ENCODE measurements at places on chromosomes 4 and X. TPM values are rescaled to one million over a fixed set of nuclear protein-coding genes. Genes with fewer than 3 reads are reported as not detected.

DNA sequence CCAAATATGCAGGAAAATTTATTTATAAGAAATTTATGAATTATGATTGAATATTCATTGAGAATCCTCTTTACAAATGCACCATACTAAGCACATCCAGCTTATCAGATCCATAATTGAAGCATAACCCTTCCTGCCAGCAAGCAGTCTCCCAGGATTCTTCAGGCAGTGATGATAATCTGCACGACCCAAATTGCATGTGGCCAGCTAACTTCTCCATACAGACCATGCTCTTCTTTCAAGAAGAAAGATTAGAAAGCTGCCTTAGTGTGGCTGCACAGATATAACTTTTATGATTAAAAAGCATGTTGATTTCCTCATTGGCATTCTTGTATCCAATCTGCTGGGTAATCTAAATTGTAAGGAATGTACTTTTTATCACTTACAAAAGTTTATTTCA, 3.3 kb upstream of the CBR4 start:
- no peak overlapping the region for H3K27ac ChIP-seq
- no peaks in the 10 kb centered on the region for H3K36me3 ChIP-seq
- H3K27me3 ChIP-seq: no peaks in the 10 kb centered on the region
- no peak overlapping the region for H3K4me3 ChIP-seq

DNA sequence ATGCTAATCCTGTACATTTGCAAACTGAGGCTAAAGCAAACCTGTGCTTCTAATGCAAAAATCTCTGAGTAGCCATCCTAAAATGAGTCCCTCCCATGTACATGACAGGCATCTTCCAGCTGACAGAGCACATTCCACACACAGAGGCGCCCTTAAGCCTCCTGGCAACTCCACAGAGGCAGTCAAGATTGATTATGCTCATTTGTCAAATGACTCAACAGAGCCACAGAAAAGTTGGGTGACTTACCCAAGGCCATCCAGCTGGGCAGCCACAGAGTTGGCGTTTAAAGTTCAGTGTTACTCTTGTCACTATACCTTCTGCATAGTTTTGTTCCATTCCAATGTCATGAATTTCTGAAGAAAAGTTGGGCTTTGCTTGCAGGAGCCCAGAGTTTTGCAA, 394.6 kb upstream of the FGF13 start:
- no peaks in the 10 kb centered on the region for H3K27me3 ChIP-seq
- no peak overlapping the region for H3K4me3 ChIP-seq
- H3K27ac ChIP-seq: no peak overlapping the region
- no peak for DNase-seq

DNA sequence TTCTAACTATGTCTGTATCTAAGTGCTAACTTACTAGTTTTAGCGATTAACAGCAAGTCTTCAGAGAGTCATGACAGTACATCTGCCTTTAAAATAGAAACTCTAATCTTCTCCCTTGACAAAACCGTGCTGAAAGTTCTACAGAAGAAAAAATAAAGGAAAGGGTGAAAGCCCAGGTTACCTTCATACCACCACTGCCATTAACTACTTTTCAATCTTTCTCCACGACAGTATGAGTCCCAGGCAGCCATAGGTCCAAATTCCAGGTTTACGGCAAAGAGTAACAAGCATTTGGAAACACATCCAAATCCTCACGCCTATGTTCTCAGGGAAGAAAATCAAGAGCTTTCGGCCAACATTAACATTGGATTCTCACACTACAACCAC, 12.4 kb upstream of the ZCCHC13 start:
- H3K36me3 ChIP-seq: peaks cover 7% of the 10 kb centered on the region
- no peak for DNase-seq
- H3K4me1 ChIP-seq: no peaks in the 10 kb centered on the region
- H3K27me3 ChIP-seq: no peaks in the 10 kb centered on the region

GRCh38 chr4:4981827-4982226, 37.4 kb downstream of the CYTL1 start:
- H3K27ac ChIP-seq: no peak overlapping the region
- no peak overlapping the region for H3K4me3 ChIP-seq

- no peak overlapping the region for H3K4me3 ChIP-seq
- H3K27me3 ChIP-seq: peaks cover 5% of the 10 kb centered on the region
- no peak overlapping the region for H3K27ac ChIP-seq
- DNase-seq: no peak
These were observed 8.9 kb upstream of the CCNG2 start for GRCh38 chr4:77148078-77148477.

GRCh38 chrX:18026166-18026565, 165.1 kb upstream of the RAI2 start:
- H3K4me3 ChIP-seq: no peak overlapping the region
- H3K36me3 ChIP-seq: no peaks in the 10 kb centered on the region
- no peaks in the 10 kb centered on the region for H3K4me1 ChIP-seq
- no peaks in the 10 kb centered on the region for H3K27me3 ChIP-seq

- no peak for DNase-seq
- H3K4me3 ChIP-seq: no peak overlapping the region
- no peak overlapping the region for H3K27ac ChIP-seq
- peaks cover under 1% of the 10 kb centered on the region for H3K27me3 ChIP-seq
- no peaks in the 10 kb centered on the region for H3K36me3 ChIP-seq
These were observed 123.7 kb upstream of the TLR3 start for GRCh38 chr4:185945252-185945651.

CDKL2 gene
- total RNA-seq: 0.18 TPM

CFAP99 gene
- total RNA-seq: not detected

NALF2 gene
- total RNA-seq: not detected
